ENCODE measurements at places on chromosomes 7 and 10. TPM values are rescaled to one million over a fixed set of nuclear protein-coding genes. Genes with fewer than 3 reads are reported as not detected.

DNA sequence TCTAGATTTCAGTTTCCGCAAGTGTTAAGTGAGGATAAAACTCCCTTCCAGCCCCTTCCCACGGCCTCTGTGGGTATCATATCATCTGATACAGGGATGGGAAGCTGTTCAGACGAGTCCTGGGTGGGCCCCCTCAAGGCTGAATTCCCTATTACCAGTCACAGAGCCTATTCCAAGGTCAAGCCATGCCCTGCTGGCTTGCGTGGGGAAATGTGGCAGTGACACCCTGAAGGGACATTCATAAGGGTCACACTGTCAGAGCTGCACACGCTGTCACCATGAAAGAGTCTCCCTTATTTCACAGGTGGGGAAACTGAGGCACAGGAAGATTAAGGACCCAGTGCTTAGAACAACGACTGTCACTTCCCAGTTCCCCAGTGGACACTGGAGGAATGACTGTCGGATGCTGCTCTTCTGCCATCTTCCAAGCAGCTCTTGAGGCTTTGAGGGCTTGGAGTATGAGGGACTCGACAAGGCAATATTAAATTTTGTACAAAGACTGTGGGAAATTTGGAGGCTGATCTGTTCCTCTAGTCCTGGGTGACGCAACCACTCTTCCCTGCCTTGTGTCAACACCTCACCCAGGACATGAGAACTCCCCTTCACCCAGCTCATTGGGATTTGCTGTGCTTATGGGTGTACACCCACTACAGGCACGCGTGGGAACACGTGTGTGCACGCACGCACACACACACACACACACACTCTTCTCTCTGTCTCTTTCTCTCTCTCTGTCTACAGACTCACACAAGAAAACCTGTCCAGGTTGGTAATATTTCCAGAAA, 386.0 kb downstream of the RPS24 start:
- H3K4me1 ChIP-seq = no peaks in the 10 kb centered on the region
- DNase-seq = no peak
- no peaks in the 10 kb centered on the region for H3K27me3 ChIP-seq

GRCh38 chr7:20343205-20343604, 12.5 kb downstream of the ITGB8 start:
- no peak overlapping the region for H3K4me3 ChIP-seq
- no peak for DNase-seq
- no peaks in the 10 kb centered on the region for H3K36me3 ChIP-seq
- H3K27me3 ChIP-seq = no peaks in the 10 kb centered on the region

GRCh38 chr7:127413326-127413725, 20.8 kb upstream of the ZNF800 start:
- no peak for DNase-seq
- peaks cover 3% of the 10 kb centered on the region for H3K27me3 ChIP-seq
- no peak overlapping the region for H3K27ac ChIP-seq
- H3K36me3 ChIP-seq = no peaks in the 10 kb centered on the region

- H3K27me3 ChIP-seq = no peaks in the 10 kb centered on the region
- DNase-seq = no peak
- peaks cover 6% of the 10 kb centered on the region for H3K4me1 ChIP-seq
- no peak overlapping the region for H3K4me3 ChIP-seq
- no peaks in the 10 kb centered on the region for H3K36me3 ChIP-seq
Measured at GRCh38 chr7:47093320-47094234, 488.3 kb downstream of the TNS3 start.

GRCh38 chr10:129467359-129468064, 471 bp downstream of the MGMT start:
- H3K4me1 ChIP-seq = peaks cover 11% of the 10 kb centered on the region
- no peaks in the 10 kb centered on the region for H3K27me3 ChIP-seq
- peaks cover 3% of the 10 kb centered on the region for H3K36me3 ChIP-seq
- peak; percentile 17 for DNase-seq
- peak overlapping the region; percentile 91 for H3K4me3 ChIP-seq
- H3K27ac ChIP-seq = peak overlapping the region; percentile 86

DNA sequence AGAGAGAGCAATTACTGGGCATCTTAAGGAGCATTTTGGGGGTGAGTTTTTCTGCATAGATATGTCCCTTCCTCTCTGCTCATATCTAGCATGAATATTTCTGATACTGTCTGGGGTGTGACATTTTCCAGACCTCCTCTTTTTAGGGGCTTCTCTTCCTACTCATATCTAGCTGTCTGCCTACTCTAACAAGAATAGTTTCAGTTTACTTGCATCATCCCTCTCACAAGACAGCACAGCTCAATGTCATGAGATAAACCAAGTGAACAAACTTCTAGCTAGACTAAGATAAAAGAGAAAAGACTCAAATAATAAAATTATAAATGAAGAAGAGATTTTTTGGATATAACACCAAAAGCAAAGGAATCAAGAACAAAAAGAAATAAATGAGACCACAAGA, 419.5 kb upstream of the SORCS1 start:
- no peaks in the 10 kb centered on the region for H3K36me3 ChIP-seq
- DNase-seq = no peak
- no peak overlapping the region for H3K27ac ChIP-seq
- H3K27me3 ChIP-seq = no peaks in the 10 kb centered on the region
- no peaks in the 10 kb centered on the region for H3K4me1 ChIP-seq

DNA sequence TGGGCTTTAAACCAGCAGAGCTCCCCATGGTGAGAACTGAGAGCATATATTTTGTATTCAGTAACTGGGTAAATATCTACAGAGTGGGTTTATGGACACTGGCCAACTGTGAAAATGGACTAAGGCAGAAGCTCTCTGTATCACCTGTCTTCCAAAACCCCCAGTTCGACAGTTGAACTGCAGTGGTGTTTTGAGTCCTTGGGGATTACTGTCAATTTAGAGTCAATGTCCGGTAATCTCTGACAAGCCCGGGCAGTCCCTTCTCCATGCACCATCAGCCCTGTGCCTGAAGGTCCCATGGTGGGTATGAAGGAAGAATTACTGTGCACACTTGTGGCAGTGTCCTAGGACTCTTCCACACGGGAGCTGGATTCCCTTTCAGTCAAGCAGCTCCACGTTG, 235.0 kb downstream of the CCSER2 start:
- peaks cover 36% of the 10 kb centered on the region for H3K27me3 ChIP-seq
- no peak overlapping the region for H3K4me3 ChIP-seq
- no peaks in the 10 kb centered on the region for H3K4me1 ChIP-seq
- DNase-seq = no peak
- H3K27ac ChIP-seq = no peak overlapping the region

The ASAH2B gene
- 4.5 TPM for total RNA-seq

GRCh38 chr7:115217373-115217772, 295.5 kb downstream of the MDFIC start:
- H3K27ac ChIP-seq = no peak overlapping the region
- no peaks in the 10 kb centered on the region for H3K27me3 ChIP-seq
- no peaks in the 10 kb centered on the region for H3K4me1 ChIP-seq
- no peaks in the 10 kb centered on the region for H3K36me3 ChIP-seq
